ENCODE measurements at places on chromosomes 11 and 22.

DNA sequence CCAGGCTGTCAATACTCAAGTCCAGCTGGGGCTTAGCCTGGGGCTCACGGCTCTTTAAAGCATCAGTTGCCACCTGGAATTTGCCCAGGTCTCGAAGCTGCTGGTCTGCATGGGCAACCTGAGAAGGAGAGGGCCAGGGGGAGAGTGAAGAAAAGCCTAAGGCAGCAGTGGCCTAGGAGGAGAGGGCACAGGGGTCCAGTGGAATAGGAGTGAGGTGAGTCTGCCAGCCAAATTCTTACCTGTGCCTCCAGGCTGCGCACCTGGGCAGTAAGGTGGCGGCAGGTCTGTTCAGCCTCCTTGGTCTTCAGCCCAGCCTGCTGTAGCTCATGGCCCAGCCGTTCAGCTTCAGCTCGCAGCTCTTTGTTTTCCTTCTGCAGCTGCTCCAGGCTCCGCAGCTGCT, 10.0 kb downstream of the IL18BP start:
- DNase-seq: no peak

DNA sequence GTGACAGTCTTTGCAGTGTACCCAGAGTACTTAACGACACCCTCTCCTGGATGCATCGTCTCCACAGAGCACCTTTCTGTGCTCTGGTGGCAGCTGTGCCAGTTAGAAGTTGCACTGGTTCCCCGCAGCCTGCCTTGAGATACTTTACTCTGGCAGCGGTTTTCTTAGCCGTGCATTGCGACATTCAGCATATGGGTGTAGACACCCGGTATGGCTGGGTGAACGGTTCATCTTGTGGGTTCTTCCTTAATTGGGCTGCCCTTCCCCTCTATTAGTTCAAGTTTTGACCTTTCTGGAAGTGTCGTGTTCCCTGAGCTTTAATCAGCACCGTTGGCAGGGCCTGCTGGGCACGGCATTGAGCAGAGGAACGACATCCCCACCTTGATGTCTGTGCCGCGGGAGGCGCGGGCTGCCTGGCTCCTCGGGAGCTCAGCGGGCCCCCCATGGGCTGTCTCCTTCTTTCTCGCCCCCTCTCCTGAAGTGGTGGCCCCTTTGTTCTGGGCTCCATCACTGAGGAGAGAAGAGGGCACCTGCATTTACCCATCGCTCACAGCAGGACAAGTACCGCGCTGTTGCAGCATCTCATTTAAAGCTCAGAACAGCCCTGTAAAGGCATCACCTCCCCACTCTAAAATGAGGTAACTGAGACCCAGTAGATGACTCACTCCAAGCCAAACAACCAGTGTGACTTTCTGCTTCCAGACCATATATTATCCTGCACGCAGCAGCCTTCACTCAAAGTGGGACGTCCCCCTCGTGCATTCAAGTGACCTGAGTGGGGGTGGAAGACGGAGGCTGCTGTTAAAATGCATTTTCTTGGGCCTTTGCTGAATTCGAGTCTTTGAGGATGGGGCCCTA, 13.3 kb downstream of the FAM83F start:
- no peak for DNase-seq

- no peak for DNase-seq
Observed at GRCh38 chr11:44418456-44418830, 108.5 kb upstream of the ALX4 start.

GRCh38 chr22:48015701-48016100, 1253.3 kb downstream of the TBC1D22A start:
- no peak for DNase-seq

GRCh38 chr11:47004595-47005033, 68.1 kb downstream of the CSTPP1 start:
- DNase-seq: peak; percentile 97

GRCh38 chr11:42975180-42975529, 336.6 kb upstream of the API5 start:
- DNase-seq: no peak

DNA sequence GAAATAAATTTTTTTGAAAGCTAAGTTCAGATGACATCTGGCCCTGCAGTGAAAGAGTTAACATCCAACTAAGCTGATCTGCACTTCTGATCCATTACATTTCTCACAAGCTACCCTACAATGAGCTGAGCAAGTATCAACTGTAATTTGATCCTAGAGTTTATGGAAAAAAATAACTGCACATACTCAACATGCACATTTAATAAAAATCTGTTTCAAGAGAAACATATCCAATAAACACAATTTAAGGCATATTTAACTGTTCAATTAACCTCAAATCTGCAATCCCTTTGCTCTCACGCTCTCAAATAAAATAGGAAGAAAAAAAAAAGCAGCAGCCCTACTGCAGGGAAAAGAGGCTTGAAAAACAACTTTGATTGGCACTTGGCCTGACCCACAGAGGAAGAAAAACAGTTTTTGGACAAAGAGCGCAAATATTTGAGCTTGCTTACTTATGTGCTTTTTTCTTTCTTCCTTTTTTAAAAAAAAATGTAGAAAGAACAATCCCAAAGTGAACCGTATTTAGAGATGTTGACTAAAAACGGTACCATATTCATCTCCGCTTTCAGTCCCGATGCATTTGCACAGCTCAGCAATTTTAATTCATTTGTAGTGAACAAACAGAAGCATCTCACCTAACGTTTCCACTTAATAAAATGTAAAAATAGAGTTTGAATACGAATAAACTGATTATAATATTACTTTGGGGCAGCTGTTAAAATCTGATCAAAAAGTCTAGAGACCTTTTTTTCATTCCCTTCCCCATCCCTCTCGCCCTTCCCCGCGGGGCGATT, 1.6 kb downstream of the SESN3 start:
- DNase-seq: peak; percentile 26

DNA sequence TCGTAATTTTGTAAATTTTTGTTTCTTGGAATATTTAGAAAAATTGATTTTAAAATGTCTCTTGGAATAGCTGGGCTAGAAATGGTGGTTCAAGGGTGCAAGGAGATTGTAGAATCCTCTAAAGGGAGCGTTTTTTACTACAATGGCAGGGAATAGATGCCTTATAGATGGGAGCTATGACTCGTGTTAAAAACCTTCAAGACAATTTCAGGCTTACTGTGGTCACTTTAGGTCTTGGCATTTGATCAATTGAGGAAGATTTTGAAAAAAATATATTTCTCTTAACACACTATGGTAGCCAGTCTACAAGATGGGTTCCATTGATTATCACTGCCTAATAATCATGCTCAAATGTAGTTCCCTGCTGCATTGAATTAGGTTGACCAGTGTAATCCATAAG, 25.0 kb downstream of the METTL15 start:
- peak; percentile 16 for DNase-seq

DNA sequence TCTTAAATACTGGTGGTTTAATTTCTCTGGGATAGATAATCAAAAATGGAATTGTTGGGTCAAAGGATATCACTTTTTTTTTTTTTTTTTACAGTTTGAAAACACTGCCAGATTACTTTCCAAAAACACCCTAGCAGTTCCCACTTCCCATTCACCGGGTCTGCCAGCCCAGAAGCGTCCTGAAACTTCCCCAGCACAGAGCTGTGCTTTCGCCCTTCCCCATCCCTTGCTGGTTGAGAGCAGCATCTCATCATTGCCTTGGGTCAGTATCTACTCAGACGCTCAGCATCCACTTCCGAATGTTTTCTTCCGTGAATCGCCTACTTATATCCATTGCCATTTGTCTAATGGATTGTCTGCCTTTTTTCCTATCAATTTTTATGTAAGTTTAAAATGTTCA, 5.5 kb downstream of the CERK start:
- DNase-seq: no peak

DNA sequence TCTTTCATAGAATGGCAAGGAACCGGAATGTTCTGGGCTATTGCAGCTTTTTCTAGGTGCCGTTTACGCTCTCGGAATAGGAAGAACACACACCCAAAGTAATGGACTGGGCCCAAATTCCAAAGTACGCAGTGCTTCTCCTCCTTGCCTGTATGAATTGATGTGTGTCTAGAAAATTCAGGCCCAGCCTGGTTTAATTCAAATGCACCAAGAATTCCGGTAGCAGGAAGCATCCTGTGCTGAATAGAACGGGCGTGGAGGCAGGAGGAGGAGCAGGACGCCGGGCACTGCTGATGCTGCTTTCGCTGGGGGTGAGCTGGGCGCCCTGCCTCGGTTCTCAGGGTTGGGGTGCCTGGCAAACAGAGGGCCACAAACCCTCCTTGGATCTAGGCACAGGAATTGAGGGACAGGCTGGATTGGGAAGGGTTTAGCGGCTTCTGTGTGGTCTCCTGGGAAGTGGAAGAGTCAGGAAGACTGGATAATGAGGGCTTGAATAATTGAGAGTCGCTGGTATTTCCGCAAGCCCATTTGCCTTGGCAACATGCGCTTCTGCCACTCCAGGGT, 2.0 kb downstream of the PARVB start:
- no peak for DNase-seq

DNA sequence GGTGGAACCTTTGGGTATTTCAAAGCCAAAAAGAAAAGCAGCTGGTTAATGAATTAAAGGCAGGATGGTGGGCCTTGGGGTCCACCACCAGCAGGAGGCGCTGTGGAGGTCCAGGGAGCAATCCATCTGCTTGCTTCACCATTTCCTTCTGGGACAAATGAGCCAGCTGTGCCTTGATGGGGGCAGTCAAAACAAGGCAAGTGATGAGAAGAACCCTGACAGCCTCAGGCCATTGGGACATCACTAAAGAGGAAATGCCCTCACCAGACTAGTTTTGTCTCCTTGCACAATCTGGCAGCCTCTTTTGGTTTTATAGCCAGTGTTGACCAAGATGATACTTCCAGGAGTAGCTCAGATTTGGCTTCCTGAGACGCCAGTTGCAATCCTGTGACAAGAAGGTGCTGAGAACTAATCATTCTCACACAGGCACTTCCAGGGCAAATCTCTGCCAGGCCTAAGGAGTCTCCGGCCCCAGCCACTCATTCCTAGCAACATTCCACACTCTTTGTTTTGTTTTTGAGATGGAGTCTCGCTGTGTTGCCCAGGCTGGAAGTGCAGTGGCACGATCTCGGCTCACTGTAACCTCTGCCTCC, 38.2 kb upstream of the WEE1 start:
- DNase-seq: peak; percentile 90

DNA sequence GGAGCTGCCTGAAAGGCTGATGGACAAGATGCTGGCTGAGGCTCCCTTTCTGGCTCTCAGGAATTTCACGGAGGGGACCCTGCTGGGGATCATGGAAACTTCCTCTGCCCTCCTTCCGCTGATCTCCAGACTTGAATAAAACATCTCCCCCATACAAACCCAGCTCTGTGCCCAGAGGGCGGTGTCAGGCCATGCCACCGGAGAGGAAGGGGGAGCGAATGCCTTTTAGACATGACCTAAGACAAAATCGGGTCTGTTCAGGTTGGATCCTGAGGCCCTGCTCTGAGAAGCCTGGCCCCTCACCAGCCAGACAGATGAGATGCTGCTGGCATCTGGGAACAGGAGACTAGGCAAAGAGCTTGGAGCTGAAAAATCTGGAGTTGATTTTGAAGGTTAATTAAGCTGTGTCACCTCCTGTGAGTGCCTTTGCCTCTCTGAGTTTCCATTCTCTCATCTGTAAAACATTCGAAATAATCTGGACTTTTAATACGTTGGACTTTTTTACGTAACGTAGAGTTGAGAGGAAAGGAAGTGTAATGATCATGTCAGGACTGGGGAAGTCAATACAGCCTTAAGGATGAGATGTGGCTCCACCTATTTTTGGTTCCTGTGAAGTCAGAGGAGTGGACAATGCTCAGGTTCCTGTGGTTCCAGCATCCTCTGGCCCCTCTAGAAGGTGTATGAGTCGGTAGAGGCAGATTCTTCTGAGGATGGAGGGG, 163.6 kb downstream of the ST3GAL4 start:
- DNase-seq: no peak

DNA sequence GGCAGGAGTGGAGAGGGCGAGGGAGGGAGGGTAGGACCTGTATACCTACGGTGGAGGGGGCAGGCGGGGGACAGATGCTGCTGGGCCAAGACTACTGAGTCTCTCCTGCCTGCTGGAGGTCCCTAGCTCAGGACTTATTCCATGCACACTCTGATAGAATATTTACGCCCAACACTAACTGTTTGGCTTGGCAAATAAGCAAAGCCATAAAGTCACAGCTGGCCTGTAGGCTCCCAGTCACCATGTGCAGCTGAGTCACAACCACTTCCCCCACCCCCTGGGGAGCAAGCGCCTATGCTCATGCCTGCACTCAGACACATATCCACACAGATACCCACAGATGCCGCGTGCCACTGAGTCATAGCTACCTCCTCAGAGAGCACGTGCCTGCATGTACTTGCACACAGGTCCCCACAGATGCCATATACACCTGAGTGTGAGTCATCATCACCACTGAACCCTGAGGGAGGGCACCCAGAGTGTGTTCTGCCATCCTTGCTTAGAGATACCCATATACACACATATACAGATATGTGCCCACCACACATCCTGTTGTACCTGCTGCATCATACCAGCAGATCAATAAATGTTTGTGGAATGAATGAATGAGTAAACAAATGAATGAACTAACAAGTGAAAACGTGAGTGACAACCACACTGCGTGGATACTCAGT, 95.8 kb downstream of the SWAP70 start:
- peak; percentile 97 for DNase-seq

- DNase-seq: no peak
Observed at GRCh38 chr22:39416319-39416718, 16.7 kb downstream of the TAB1 start.

- DNase-seq: no peak
Observed at GRCh38 chr22:47768027-47768426, 1005.6 kb downstream of the TBC1D22A start.

GRCh38 chr11:70597006-70597555, 198.8 kb downstream of the CTTN start:
- no peak for DNase-seq

DNA sequence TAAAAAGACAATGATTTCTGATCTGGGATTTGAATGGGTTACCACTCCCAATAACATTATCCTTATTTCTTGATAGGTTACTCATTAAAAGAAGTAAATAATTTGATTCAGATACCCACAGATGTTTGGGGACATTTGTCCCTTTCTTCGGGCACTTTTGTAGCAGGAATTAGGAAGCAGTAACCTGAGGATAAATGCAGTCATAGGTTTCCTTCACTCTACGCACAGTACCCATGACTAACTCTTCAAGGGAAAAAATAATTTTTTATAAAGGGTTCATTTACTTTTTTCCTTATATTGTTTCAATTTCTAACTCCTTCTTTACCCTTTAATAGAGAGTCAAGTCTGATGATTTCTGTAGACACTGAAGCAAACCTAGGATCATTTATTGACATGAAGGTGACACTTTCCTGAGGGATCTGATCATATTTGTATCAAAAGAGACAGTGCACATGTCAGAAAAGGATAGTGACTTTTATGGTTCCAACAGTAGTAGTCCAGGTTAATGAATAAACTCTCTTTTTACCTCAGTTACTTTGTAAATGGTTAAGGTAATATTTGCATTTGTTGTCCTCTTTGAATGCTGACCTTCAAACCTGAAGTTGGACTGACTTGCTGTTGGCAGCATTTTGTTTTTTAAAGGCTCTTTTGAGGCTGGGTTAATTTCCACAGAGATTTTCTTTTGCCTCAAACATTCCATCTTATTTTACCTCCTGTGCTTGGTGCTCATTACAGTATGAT, 1072.0 kb downstream of the LRRC4C start:
- no peak for DNase-seq

GRCh38 chr11:1050581-1051355, 14.2 kb upstream of the MUC6 start:
- DNase-seq: peak; percentile 65

GRCh38 chr11:35083431-35084238, 55.3 kb upstream of the CD44 start:
- peak; percentile 88 for DNase-seq

GRCh38 chr11:45450189-45450588, 164.0 kb upstream of the SYT13 start:
- peak; percentile 53 for DNase-seq

- DNase-seq: no peak
Observed at GRCh38 chr11:55719608-55720160, 53.6 kb upstream of the OR5D13 start.

Data from fibroblast of pulmonary artery (primary cell).